B cell (primary cell): ENCODE measurements at places on chromosomes 6 and 20. TPM values are rescaled to one million over a fixed set of nuclear protein-coding genes. Genes with fewer than 3 reads are reported as not detected.

The HSPA12B gene
- total RNA-seq, result not detected in 2 replicates

The ASF1A gene
- total RNA-seq, result 25.3 and 27.3 TPM in 2 replicates

- peak; percentile 73 for DNase-seq
Measured at GRCh38 chr6:129498950-129499842, 210.8 kb downstream of the ARHGAP18 start.

The SLC17A3 gene
- total RNA-seq, result not detected in 2 replicates

DNA sequence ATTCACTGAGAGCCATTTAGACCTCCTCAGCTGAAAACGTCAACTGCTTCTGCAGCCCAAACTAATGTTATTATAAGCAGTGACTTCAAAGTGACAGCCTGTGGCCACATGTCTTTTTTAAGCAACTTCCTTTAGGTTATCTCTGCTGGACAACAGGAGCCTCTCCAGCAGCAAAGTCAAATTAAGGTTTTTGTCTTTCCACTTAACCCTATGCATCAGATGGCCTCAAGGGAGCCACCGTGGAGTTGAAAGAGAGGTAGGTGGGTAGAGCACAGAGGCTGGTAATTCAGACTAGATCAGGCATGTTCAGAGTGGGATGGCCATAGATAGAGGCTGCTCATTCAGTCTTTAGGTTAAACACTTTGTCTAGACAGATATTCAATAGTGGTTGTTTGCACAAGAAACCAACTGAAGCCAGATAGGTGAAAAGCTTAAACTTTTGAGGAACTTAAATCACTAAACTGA is 300.6 kb upstream of the ECI2 start:
- DNase-seq, result no peak

- DNase-seq, result no peak
Measured at GRCh38 chr6:165552248-165552736, 110.7 kb downstream of the PDE10A start.

The CRISP3 gene
- not detected in 2 replicates for total RNA-seq

GRCh38 chr6:11043961-11044711 is at the start of gene ELOVL2:
ELOVL2 (minus strand) TSS chr6:11044305; CDS start chr6:11044230, 75 bp downstream.
- DNase-seq, result peak; percentile 59

The FAM83C gene
- total RNA-seq, result not detected in 2 replicates

DNA sequence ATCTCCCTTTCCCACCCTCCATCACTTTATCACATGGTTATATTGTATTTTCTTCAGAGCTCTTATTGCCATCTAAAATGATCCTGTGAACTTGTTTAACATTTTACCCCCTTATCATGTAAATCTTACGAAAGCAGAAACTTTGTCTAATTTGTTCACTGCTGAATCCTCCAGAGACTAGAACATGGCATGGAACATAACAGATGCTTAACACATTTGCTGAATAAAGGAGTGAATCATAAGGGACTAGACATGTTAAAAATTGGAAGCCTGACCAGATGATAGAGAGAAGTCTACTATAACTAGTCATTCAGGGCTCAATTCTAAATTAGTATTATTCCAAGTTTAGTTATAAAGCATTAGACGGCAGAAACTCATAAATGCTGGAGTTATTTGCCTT is 73.3 kb downstream of the MAN1A1 start:
- DNase-seq, result no peak

The COL9A3 gene
- 96.3 and 98.6 TPM in 2 replicates for total RNA-seq

- no peak for DNase-seq
Measured at GRCh38 chr6:16129623-16130401, 926 bp downstream of the MYLIP start.

- no peak for DNase-seq
Measured at GRCh38 chr6:45427726-45428125, 50.0 kb upstream of the SUPT3H start.

DNA sequence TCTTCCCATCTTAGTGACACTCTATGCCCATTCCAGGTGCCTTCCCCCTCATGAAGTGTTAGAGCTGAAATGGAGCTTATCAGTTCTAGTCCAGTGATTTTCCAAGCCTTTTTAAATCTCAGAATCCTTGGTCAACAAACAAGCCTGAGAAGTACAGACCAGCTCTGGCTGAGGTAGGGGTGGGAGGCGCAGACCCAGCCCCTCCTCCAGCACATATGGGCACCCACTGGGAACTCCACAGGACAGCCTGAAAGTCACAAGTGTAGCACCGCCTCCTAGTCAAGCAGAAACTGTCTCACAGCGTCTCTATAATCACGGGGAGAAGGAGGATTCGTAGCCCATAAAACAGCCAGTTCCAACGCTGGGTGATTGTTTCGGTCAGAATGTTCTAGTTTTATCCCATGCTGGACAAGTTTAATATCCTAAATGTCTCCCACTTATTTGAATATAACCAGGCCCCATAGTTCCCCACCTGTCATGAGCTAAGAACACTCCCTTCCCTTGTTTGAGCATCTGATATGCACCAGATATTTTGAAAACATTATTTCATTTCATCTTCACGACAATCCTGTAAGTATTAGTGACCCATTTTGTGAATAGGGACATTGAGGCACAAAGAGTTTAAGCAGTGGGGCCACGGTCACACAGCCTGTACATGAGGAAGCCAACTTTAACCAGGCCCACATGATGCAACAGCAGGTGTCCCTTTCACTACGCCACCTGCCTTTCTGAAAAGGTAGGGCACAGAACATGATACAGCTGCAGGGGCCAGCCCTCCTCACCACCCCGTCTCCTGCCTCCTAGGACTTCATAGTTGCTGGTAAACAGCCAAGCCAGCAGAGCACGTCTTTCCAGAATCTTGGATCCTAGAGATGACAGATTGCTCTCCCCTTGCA is 40.1 kb downstream of the TRAF3IP2 start:
- DNase-seq, result peak; percentile 59

The BFSP1 gene
- total RNA-seq, result not detected in 2 replicates

The HUS1B gene
- 2.9 and 4.1 TPM in 2 replicates for total RNA-seq
